Vein endothelial cell (primary cell): ENCODE measurements at places on chromosomes 11 and 22. TPM values are rescaled to one million over a fixed set of nuclear protein-coding genes. Genes with fewer than 3 reads are reported as not detected.

Gene BAIAP2L2
- total RNA-seq: 0.29 and 0.33 TPM in 2 replicates

Gene PIH1D2
- total RNA-seq: 1.7 and 2.6 TPM in 2 replicates

Gene CD3G
- total RNA-seq: not detected in 2 replicates

Gene XKR3
- total RNA-seq: not detected in 2 replicates

Gene CHCHD10
- 1.6 and 4.2 TPM in 2 replicates for total RNA-seq

Gene POGLUT3
- 20.6 and 30.1 TPM in 2 replicates for total RNA-seq

Gene OR5P2
- total RNA-seq: 0.33 TPM in 1 of 2 replicates, not detected in the other

Gene BIK
- total RNA-seq: 0.76 and 1.6 TPM in 2 replicates

Gene RIMBP3C
- total RNA-seq: 0.19 TPM in 1 of 2 replicates, not detected in the other

Gene ACR
- 0.38 and 1.3 TPM in 2 replicates for total RNA-seq

Gene OR8D4
- not detected in 2 replicates for total RNA-seq
